ENCODE measurements at places on chromosomes 3 and 15.

- no peak for DNase-seq
Measured at GRCh38 chr3:10194328-10195071, 29.8 kb downstream of the IRAK2 start.

- no peak for DNase-seq
Measured at GRCh38 chr3:182794455-182795388, 1.4 kb downstream of the ATP11B start.

GRCh38 chr15:31023841-31024240, 32.4 kb upstream of the MTMR10 start:
- DNase-seq: no peak

GRCh38 chr3:50299929-50300680, 900 bp upstream of the HYAL3 start:
- no peak for DNase-seq

GRCh38 chr15:50302581-50302980, 37.1 kb upstream of the HDC start:
- DNase-seq: no peak

- no peak for DNase-seq
Measured at GRCh38 chr3:64631951-64632350, 55.8 kb downstream of the ADAMTS9 start.

DNA sequence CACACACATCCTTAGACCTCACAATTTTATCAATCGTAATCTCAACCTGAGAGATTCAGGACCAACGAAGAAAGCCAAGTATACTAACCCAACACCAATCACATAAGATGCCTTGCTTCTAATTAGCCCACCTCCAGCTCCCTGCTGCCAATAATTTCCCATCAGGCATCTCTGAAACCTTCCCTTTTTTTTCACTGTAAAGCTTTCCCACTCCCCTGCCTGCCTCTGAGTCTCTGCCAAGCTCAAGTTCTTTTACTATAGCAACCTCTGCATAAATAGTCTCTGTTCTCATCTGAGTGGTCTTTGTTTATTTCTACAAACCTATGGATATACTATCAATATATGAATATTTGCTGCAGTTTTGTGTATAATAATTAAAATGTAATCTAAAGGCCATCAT, 86.5 kb downstream of the PIK3CB start:
- no peak for DNase-seq

DNA sequence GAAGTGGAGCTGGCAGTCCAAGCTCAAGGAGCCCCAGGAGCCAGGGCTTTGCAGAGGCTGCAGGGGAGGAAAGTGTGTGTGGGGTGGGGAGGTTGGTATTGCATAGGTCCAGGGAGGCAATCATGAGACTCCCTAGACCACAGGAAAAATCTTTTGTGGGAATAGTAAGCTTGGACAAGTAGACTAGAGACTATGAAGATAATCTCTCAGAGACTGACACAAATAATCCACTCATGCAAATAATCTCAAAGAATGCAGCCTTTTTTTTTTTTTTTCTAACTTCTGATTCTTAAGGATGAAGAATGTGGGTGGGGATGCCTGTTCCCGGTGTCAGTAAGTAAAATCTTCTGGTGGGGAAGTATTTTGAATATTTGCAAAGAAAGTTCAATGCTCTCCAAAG, 113.7 kb downstream of the GREM1 start:
- DNase-seq: no peak

DNA sequence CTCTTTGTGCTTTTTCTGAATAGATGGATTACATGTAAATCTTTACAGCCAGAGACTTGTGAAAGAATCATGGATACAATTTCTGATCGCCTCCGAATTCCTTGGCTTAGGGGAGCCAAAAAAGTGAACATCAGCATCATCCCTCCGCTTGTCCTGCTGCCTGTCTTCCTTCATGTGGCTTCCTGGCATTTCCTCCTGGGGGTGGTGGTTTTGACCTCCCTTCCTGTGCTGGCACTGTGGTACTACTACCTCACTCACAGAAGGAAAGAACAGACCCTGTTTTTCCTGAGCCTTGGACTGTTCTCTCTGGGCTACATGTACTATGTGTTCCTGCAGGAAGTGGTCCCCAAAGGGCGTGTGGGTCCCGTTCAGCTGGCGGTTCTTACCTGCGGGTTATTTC, 5.9 kb downstream of the ZDHHC23 start:
- no peak for DNase-seq

- no peak for DNase-seq
Measured at GRCh38 chr3:38260474-38260873, 5.1 kb upstream of the SLC22A13 start.

- DNase-seq: no peak
Measured at GRCh38 chr3:27571345-27571744, 87.2 kb upstream of the SLC4A7 start.

GRCh38 chr15:70242951-70243685, 145.4 kb upstream of the TLE3 start:
- DNase-seq: no peak

Measured in NCI-H1048 (cell line).